Frontal cortex (tissue), 4 donors: ENCODE measurements at places on chromosomes 1 and 21. TPM values are rescaled to one million over a fixed set of nuclear protein-coding genes. Genes with fewer than 3 reads are reported as not detected.
A peak's percentile ranks its signal among the peaks of the same experiment; 100 is the strongest.

- DNase-seq: no peak
Observed at GRCh38 chr1:225651872-225652728, 823 bp downstream of the ENAH start.

DNA sequence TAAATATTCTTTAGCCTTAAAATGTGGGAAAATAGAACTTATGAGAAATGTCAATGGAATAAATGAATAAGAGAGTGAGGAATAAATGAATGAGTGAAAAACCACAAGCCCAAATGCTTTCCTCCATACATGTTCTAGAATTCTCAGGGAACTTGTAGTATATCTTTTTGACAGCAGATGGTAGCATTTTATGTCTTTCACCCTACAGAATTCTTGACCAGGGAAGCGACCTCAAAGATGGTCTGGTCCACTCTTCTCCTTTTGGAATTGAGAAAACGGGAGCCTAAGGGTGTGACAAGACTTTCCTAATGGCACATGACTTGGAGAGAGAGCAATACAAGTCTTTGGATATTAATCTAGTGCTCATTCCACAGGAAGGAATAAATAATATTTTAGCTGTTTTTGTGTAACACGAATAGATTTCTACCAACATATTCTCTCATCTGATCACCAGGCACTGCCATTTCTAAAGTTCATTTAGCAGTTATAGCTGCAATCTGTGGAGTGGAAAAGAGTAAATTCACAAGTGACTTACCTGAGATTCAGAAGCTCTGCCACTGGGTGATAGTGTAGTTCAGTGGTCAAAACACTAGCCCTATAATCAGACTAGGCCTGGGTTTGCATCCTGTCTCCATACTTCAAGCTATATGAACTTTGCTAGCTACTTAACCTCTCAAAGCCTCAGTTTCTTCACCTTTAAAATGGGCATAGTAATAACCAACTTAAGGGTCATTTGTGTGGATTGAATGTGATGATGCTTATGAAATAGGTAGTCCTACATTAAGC is 15.0 kb upstream of the F5 start:
- DNase-seq: peak; percentile 7

- DNase-seq: no peak
Observed at GRCh38 chr21:42572906-42573495, 59.3 kb downstream of the SLC37A1 start.

GRCh38 chr1:79679916-79680315 is 673.4 kb upstream of the ADGRL4 start:
- DNase-seq: no peak

- DNase-seq: no peak
Observed at GRCh38 chr1:248155927-248156326, 11.0 kb downstream of the OR2M5 start.

Gene KRTAP27-1
- not detected for total RNA-seq

Gene OR6N1
- not detected for total RNA-seq

Gene PDC
- total RNA-seq: not detected

Gene SPSB1
- 2.9 TPM for total RNA-seq

Gene PCP4
- 6.1 TPM for total RNA-seq

Gene PEX19
- 24.1 TPM for total RNA-seq
